ENCODE measurements at places on chromosomes 11 and 22.
A peak's percentile ranks its signal among the peaks of the same experiment; 100 is the strongest.

- DNase-seq: no peak
These were observed 128.5 kb downstream of the CD44 start for GRCh38 chr11:35267504-35267903.

- DNase-seq: no peak
These were observed 14.0 kb upstream of the SLC43A3 start for GRCh38 chr11:57440744-57441414.

DNA sequence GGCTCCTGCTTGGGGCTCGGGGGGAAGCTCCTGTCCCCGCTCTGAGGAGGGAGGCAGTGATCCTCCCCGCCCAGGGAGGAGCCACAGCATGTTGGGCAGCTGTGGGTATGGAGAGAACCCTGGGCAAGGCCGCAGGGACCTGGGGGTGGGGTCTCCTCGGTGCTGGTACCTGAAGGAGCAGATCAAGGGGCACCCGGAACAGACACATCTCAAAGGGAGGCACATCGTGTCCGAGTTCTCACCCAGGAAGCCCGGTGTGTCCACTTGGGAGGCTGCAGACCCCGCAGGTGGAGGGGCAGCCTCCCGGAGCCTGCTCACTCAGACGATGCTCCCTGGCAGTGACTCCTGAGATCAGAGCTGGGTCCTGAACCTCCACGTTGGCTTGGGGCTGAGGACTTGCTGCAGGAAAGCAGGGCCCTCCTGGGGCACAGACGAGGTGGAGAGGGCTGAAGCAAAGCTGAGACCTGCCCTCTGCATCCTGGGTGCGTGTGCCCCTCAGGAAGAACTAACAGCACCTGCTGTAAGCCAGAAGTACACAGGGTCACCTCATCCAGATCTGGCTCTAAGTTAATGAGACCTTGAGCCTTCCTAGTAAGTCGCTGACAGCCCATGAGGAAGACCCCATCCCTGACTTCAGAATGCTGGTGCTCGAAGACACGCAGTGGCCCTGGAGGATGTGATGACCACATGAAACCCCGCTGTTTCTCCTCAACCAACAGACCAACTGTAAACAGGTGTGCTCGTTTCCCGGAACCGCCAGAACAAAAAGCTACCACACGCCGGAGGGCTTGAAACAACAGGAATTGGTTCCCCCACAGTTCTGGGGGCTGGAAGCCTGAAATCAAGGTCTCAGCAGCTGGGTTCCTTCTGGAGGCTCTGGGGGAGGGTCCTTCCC is 5.9 kb upstream of the OSBPL5 start:
- no peak for DNase-seq

GRCh38 chr11:84384731-84385130 is 1098.6 kb upstream of the CCDC90B start:
- DNase-seq: no peak

GRCh38 chr11:122821169-122821568 is 17.1 kb upstream of the CRTAM start:
- DNase-seq: no peak

DNA sequence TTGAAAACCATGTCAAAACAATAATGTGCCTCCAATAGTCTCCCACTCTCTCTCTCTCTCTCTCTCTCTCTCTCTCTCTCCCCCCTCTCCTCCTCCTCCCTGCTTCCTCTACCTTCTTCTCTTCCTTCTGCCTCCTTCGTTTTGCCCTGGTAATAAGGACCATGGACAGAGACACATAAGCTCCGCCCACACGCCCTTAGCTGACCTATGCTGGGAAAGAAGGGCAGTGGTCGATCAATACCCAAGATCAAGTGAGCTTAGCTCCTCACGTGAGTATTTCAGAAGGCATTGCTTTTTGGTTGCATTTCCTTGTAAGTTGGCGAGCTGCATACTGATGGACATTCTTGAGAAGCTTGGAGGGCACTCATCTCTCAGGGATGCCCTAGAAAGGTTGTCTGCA is 194.8 kb downstream of the MIAT start:
- DNase-seq: no peak

- no peak for DNase-seq
These were observed 47.8 kb downstream of the FLRT1 start for GRCh38 chr11:64083398-64084080.

- no peak for DNase-seq
These were observed 6.6 kb upstream of the FUT4 start for GRCh38 chr11:94537031-94537600.

DNA sequence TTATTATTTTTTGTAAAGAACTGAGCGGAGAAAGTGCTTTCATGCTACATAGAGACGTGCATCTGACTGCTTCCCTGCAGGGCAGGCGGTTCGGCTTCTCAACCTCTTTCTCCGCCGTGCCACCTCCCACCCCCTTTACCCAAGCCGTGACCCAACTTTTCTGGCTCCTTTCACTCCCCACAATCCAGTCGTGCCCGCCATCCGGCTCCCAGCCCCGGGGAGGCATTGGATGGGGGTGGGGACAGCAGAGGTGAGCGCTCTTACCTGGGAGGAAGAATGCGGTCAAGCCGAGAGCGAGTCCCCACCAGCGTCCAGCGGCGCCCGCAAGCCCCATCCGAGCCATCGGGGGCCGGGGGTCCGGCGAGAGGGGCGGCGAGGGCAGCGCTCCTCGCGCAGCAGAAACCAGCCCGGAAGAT is 781 bp downstream of the NECTIN1 start:
- no peak for DNase-seq

DNA sequence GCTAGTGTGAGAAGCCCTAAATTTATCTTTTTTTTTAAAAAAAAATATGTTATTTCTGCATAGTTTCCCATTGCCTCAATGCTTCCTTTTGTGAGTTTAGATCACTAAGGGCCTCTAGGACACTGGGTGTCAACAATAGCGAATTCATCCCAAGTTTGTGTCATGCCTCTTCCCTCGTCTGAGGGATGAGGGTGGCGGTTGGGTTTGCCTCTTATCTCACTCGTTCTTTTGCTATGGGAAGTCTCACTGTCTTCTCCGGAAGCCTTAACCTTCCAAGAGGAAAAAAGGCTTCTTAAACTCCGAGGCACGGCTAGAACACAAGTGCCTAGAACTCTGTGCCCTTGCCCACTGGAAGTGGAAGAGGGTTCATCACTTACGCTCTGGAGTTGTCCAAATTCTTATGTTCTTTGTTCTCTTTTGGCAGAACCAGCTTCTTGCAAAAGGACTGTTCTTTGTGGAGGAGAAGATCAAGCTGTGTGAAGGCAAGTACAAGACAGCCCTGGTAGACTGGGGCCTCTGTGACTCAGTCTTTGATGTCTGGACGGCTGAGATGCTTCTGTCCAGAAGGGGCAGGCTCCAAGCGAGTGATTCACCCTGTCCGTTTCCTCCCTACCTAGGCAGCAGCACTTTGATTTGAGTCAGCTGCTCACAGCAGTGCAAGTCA is 78.5 kb downstream of the TRAF6 start:
- no peak for DNase-seq

- no peak for DNase-seq
These were observed 33.2 kb downstream of the ADORA2A start for GRCh38 chr22:24460418-24461089.

GRCh38 chr11:117696540-117696939 is 100.5 kb downstream of the DSCAML1 start:
- no peak for DNase-seq

- DNase-seq: no peak
These were observed 15.5 kb upstream of the ST3GAL4 start for GRCh38 chr11:126339863-126340434.

- DNase-seq: no peak
These were observed 5.3 kb downstream of the HNRNPUL2 start for GRCh38 chr11:62721994-62722393.

- DNase-seq: no peak
These were observed 16.2 kb downstream of the TBCEL start for GRCh38 chr11:121039971-121040613.

DNA sequence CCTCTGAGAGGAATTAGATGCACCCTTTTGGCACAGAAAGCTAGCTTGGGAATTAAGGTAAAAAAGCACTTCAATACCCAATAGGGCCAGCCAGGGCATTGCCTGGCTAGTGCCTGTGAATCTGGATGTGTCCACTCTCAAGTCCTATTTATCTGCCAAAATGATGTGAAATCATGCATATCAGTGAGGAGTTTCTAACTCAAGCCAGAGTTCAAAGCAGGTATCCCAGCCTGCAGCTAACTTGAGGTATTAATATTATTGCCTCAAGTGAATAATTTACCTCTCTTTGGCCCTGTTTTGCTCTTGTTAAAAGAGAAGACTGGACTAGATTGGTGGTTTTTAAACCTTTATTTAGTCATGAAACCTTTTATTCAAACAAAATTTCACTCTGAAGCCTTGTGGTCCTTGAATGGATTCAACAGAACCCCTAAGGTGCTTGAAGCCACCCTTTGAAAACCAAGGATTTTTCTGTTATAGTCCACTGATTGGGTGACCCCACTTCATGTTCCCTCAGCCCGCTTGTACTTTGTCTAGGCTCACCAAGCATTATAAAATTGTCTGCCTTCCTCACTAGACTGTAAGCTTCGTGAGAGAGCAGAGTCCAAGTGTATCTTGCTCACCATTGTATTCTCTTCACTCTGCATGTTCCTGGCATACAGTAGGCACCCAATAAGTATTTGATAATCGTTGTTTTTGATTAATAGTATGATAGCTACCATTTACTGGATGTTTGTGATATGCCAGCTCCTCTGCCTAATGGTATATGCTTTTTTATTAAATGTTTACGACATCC is 4.5 kb downstream of the RNF121 start:
- no peak for DNase-seq

- peak; percentile 20 for DNase-seq
These were observed 55.6 kb downstream of the P4HA3 start for GRCh38 chr11:74255741-74256375.

GRCh38 chr11:77051511-77051910 is 15.3 kb upstream of the CAPN5 start:
- DNase-seq: no peak

GRCh38 chr11:102661040-102661439 is 35.9 kb upstream of the MMP20 start:
- no peak for DNase-seq

DNA sequence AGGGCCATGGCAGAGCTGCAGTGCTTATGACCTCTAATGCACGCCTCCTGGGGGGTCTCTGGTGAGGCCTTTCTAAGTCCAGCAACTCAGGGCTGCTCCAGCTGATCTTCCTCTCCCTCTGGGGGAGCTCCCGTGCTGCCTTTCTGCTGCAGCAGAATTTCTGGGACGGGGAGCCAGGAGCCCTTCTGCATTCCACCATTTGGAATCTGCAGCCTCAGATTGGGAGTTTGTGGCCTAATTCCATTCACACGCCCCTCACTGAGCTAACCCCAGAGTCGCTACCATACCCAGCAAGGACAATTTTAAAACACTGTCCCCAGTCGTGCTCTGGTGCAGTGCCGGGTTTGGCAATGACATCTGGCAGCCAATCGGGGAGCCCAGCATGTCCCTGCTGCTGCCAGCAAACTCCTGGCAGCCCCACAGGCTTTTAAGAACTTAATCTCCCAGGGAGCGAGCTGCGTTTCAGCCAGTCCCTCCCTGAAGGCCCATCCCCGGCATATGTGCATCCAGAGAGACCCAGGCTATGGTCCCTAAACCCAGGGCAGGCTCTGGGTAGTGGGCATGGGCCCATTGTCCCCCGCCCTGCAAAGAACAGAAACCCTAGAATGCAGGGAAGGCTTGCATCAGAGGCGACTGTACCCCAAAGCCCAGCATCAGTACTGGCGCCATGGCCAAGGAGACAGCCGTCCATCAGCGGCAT is 4.7 kb downstream of the SHANK2 start:
- no peak for DNase-seq

- DNase-seq: no peak
These were observed 121.3 kb downstream of the APOL5 start for GRCh38 chr22:35838855-35839576.

DNA sequence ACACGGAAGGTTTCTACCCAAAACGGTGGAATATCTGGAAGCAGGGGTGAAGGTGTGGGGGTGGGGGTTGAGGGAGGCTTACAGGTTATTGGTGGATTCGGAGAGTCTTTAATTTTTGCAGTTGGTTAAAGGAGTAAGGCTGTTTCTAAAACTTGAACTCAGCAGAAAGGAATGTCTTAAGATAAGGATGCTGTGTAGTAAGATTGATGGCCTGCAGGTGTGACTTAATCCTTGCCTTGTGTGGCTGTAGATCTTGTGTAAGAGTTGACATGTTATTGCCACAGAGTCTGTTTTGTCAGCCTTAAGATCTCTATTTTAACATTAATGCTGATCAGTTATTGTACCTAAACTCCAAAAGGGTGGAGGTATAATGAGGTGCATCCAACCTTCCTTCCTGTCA is 16.4 kb upstream of the OR6M1 start:
- no peak for DNase-seq

DNA sequence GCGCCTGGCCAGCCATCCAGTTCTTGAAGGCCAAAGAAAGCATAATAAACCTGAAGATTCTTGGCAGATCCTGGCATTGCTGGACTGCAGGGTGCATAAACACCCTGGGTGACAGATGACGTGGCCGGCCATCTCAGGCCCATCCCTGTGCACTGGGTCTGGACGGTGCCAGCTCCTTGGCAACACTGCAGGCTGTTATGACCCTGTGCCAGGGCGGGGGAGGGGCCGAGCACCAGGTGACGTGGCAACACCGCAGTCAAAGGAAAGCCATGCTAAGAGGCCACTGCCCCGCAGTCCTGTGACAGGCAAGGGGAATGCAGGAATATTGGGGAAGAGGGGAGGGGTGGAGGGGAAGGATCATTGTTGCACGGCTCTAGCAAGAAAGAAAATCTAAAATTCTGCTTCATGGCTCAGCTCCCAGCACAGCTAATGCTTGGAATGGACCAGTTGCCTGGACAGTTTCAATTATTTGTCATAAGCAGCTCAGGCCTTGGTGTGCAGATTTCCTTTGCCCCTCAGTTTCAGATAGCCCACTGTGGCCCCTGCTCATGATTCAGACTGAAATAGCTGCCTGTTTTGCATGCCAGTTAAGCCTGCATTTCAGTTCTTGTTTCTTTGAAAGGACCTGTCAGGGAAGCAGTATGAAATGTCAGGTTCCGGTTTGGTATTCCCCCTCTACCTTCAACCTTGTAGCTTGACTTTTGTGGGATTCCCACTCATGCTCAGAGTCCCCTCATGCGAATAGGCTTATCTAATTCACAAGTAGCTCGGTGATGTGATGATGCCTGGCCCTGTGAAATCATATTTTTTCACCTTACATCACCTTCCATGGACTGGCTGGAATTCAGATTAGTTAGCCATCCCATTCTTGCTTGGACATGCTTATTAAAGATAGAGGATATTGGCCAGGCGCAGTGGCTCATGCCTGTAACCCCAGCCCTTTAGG is 29.7 kb upstream of the DDX6 start:
- no peak for DNase-seq

- DNase-seq: no peak
These were observed 12.2 kb downstream of the ARAP1 start for GRCh38 chr11:72740060-72740424.
